ENCODE measurements at places on chromosomes 1 and 21.

- DNase-seq, result no peak
Measured at GRCh38 chr1:85085417-85085816, 37.1 kb upstream of the MCOLN3 start.

DNA sequence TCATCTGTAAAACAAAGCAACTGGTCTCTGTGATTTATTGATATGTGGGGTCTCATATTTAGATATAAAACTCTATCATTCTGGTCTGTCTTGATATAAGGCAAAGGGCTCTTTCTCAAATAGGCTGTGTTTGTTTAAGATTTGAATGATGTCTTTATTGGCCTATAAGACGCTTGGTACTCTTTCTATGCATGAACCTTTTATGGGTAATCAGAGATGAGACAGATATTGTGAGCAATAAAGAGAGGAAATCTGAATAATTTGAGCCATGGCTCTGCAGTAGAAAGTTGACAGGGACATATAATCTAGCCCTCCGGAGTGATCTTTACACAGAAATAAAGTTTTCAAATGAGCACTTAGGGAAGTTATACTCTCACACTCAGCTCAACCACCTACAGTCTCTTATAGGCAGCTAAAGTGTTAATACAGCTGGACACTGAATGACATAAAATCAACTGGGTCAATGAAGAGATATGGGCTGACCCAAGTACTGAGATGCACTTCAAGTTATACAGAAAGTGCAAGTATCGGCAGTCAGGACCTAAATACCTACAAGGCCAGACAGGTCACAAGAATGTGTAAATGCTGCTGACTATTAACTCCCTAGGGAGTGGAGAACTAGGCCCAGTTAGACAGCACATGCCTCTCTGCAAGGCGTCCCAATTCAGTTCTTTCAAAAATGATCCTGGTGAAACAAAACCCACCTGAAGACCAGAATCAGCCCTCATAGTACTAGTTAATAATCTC lies 111.0 kb downstream of the PTPN14 start:
- no peak for DNase-seq

- DNase-seq, result no peak
Measured at GRCh38 chr1:199353906-199354305, 673.6 kb upstream of the NR5A2 start.

- no peak for DNase-seq
Measured at GRCh38 chr21:33339918-33340317, 15.1 kb downstream of the IFNAR1 start.

- no peak for DNase-seq
Measured at GRCh38 chr1:78081980-78082860, 36.5 kb downstream of the GIPC2 start.

- DNase-seq, result no peak
Measured at GRCh38 chr1:158145173-158145719, 35.4 kb upstream of the CD1D start.

- DNase-seq, result no peak
Measured at GRCh38 chr1:155236451-155236850, 18.8 kb downstream of the ENTREP3 start.

- peak; percentile 30 for DNase-seq
Measured at GRCh38 chr1:232142403-232143314, 487.3 kb downstream of the SIPA1L2 start.

GRCh38 chr21:44050276-44050675 lies 38.2 kb downstream of the TRAPPC10 start:
- DNase-seq, result no peak

DNA sequence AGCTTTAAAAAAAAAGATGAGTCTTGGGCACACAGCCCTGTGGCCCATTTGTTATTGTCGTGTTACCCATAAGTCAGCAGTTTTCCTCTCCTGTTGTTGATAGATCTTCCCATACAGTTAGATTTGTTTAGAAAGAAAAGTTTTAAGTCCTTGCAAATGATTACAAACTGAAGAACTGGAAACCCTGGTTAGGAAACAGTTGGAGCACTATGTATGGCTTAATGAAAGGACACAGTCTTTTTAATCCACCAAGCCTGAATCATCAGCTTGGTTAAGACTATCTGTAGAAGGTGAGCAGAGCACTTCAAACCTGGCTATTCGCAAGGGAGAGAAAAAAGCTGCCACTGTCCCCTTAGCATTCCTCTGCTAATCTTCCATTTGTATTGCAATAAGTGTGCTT lies 241.0 kb downstream of the DISC1 start:
- DNase-seq, result no peak

All from posterior cingulate gyrus (tissue), 11 donors.